Vagina (tissue), 2 donors: ENCODE measurements at places on chromosomes 3 and 15. TPM values are rescaled to one million over a fixed set of nuclear protein-coding genes. Genes with fewer than 3 reads are reported as not detected.

DNA sequence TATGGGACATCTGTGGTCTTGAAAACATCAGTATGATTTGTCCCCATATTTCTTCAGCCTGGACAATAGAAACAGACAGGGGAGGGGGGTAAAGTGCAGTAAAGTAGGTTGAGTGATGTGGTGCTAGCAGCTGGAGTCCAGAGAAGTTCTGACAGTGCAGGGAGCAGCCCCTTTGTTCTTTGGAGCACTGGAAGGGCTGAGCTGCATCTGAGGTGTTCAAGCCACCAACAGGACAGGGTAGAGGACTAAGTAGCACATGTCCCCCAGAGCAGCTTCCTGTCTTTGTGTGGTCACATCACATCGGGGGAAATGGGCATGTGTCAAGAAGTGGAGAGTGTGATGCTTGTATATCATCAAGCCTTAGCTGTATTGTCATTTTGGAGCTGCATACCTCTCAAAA, 12.1 kb downstream of the MRPS22 start:
- H3K36me3 ChIP-seq: peaks cover under 1% of the 10 kb centered on the region
- no peak for DNase-seq
- no peak overlapping the region for H3K27ac ChIP-seq
- peaks cover 16% of the 10 kb centered on the region for H3K4me1 ChIP-seq
- H3K4me3 ChIP-seq: no peak overlapping the region

DNA sequence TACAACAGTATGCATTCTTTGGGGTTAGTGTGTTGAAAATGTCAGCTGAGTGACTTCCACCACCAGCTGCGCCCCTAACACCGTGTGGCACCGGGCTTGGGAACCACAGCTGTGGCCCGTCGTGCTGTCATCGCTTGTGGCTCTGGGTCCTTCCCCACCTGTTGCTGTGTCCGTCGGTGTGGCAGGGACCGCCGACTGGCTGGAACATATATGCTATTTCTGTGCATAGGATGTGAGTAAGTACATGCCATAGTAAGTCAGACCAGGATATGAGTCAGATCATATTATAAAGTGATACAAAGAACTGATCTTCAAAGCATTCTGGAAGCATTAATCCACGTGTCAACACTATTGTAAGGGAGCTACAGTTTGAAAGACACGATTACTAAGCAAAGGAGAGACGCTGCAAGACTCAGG, 31.9 kb downstream of the EHD4 start:
- no peak overlapping the region for H3K27ac ChIP-seq
- H3K36me3 ChIP-seq: no peaks in the 10 kb centered on the region
- peaks cover 53% of the 10 kb centered on the region for H3K4me1 ChIP-seq
- H3K4me3 ChIP-seq: no peak overlapping the region

- no peaks in the 10 kb centered on the region for H3K4me1 ChIP-seq
- no peak overlapping the region for H3K27ac ChIP-seq
- H3K4me3 ChIP-seq: no peak overlapping the region
- H3K36me3 ChIP-seq: no peaks in the 10 kb centered on the region
- H3K27me3 ChIP-seq: no peaks in the 10 kb centered on the region
Measured at GRCh38 chr3:191175102-191175501, 23.9 kb upstream of the OSTN start.

RIOX2 gene
- 33.4 TPM for total RNA-seq

DNA sequence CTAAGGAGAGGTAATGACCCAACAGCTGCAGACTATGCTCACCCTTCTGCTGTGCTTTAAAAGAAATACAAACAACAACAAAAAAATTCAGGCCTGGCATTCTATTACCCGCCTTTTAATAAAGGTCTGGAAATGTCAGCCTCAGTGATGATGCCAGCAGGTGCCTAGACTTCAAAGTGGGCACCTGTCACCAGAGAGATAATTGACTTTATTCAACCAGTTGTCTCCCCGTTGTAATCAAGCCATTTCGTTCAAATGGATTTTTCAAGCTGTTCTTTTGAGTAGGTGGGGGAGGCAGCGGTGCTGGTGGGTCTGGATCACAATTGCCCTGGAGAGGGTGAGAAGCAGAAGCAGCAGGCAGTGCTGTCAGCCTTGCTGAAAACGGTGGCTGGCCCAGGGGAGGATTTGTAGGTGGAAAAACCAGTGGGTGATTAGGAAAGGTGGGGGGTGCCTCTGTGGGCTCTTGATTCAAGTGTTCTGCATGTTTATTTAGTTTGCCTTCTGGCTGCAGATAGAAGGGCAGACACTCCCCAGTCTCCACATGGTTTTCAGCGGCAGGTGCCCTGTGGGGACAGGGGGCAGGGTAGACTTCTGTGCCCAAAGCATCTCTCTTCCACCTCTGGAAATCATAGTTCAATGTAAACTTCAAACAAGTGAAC, 300.2 kb upstream of the SLCO3A1 start:
- DNase-seq: no peak
- H3K36me3 ChIP-seq: no peaks in the 10 kb centered on the region
- no peaks in the 10 kb centered on the region for H3K4me1 ChIP-seq
- H3K27me3 ChIP-seq: no peaks in the 10 kb centered on the region

DNA sequence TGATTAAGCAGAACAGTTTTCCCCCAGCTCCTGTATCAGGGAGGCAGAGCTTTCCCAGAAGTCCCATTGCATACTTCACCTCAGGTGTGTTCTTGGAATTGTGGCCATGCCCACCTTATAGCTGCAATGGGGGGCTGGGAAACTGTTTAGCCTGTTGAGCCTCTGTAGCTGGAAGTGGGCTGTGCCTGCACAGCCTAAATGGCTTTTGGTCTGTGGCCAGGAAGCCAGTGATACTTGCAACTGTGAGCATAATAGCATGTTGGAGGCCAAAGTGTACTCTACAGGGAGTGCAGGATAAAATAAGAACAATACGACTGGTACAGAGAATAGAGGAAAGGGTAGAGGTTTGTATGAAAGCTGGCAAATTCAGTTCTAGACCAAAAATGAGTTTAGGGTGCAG, 248.5 kb downstream of the PTPRG start:
- no peaks in the 10 kb centered on the region for H3K27me3 ChIP-seq
- H3K4me3 ChIP-seq: no peak overlapping the region

- no peak for DNase-seq
- no peaks in the 10 kb centered on the region for H3K36me3 ChIP-seq
- H3K27me3 ChIP-seq: no peaks in the 10 kb centered on the region
- H3K4me3 ChIP-seq: no peak overlapping the region
- peaks cover 19% of the 10 kb centered on the region for H3K4me1 ChIP-seq
Measured at GRCh38 chr15:57948351-57949289, 116.9 kb downstream of the ALDH1A2 start.

- no peak overlapping the region for H3K27ac ChIP-seq
- DNase-seq: no peak
- no peaks in the 10 kb centered on the region for H3K4me1 ChIP-seq
- H3K36me3 ChIP-seq: no peaks in the 10 kb centered on the region
Measured at GRCh38 chr3:42829083-42829627, 19.9 kb downstream of the ACKR2 start.

DNA sequence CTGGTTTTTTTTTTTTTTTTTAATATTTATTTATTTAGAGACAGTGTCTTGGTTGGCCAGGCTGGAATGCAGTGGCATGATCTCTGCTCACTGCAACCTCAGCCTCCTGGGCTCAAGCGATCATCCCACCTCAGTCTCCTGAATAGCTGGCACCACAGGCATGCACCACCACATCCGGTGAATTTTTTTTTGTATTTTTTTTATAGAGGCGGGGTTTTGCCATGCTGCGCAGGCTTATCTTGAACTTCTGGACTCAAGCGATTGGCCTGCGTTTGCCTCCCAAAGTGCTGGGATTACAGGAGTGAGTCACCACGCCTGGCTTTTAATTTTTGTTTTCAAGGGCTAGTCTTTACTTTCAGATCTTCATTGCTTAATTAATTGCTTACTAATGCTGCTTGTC, 13.1 kb downstream of the PCCB start:
- H3K4me3 ChIP-seq: no peak overlapping the region
- peaks cover 20% of the 10 kb centered on the region for H3K36me3 ChIP-seq
- no peaks in the 10 kb centered on the region for H3K27me3 ChIP-seq
- H3K27ac ChIP-seq: no peak overlapping the region
- DNase-seq: peak; percentile 2
- no peaks in the 10 kb centered on the region for H3K4me1 ChIP-seq

ARGFX gene
- not detected for total RNA-seq

GRCh38 chr3:112685420-112685819, 44.5 kb upstream of the CCDC80 start:
- H3K4me3 ChIP-seq: no peak overlapping the region
- no peaks in the 10 kb centered on the region for H3K27me3 ChIP-seq
- peaks cover 19% of the 10 kb centered on the region for H3K4me1 ChIP-seq
- no peak overlapping the region for H3K27ac ChIP-seq

FAH gene
- 27.3 TPM for total RNA-seq

DNA sequence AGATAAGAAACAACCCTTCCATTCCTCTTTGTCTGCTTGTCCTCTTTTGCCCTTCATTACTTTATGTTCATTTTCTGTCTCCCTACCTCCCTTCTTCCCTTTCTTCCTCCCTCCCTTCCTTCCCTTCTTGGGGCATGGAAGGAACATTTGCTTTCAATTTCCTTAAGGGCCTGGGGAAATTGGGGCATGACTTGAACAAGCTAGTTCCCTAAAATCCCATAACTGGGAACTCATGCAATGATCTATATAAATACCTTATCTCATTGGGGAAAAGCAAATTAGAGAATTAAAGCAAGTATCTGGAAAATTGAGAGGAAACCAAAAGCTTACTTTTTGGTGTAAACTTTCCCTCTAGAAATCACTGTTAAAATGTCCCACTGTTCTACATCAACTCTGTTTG, 35.7 kb downstream of the BOC start:
- no peaks in the 10 kb centered on the region for H3K27me3 ChIP-seq
- no peak for DNase-seq
- peaks cover 25% of the 10 kb centered on the region for H3K36me3 ChIP-seq
- H3K4me3 ChIP-seq: no peak overlapping the region
- peak overlapping the region; percentile 77 for H3K27ac ChIP-seq
- peaks cover 61% of the 10 kb centered on the region for H3K4me1 ChIP-seq

- no peak overlapping the region for H3K27ac ChIP-seq
- no peaks in the 10 kb centered on the region for H3K27me3 ChIP-seq
- no peak overlapping the region for H3K4me3 ChIP-seq
Measured at GRCh38 chr3:46922871-46923558, 45.5 kb downstream of the PTH1R start.

DNA sequence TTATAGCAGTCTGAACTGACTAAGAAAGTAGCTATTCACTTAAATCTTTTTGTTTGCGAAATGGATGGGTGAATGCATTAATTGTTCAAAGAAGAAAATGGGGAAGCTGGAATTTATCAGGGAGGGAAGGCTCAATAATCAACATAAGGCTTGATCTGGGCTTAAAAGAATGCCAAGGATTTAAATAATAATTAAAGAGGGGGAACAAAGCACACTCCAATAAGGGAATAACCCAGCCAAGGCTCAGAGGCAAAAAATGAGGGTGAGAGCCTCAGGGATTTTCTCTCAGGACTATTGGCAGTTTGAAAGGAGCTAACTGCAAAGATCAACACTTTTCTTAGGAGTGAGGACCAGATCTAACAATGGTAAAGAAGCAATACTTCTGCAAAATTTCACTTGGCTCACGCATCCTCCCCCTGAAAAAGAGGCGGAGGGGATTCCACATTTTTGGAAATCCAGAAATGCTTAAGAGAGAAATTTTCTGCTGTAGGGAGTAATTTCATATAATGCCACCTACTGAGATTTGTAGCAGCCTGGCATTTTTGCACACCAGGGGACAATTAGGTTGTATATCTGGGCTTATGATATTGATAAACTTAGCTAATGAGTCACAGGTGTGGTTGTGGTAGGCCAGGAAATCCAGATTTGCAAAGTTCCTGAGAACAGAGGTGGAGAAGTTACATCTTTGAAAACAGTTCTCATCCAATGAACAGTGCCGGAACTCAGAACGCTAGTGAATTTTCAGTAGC, 405.1 kb downstream of the TUSC7 start:
- DNase-seq: no peak
- H3K27ac ChIP-seq: no peak overlapping the region
- no peak overlapping the region for H3K4me3 ChIP-seq
- H3K36me3 ChIP-seq: no peaks in the 10 kb centered on the region

- H3K27me3 ChIP-seq: no peaks in the 10 kb centered on the region
- no peaks in the 10 kb centered on the region for H3K4me1 ChIP-seq
- H3K27ac ChIP-seq: no peak overlapping the region
- no peak for DNase-seq
- no peak overlapping the region for H3K4me3 ChIP-seq
Measured at GRCh38 chr15:98935736-98936135, 71.9 kb downstream of the PGPEP1L start.

C3orf85 gene
- total RNA-seq: not detected

DNA sequence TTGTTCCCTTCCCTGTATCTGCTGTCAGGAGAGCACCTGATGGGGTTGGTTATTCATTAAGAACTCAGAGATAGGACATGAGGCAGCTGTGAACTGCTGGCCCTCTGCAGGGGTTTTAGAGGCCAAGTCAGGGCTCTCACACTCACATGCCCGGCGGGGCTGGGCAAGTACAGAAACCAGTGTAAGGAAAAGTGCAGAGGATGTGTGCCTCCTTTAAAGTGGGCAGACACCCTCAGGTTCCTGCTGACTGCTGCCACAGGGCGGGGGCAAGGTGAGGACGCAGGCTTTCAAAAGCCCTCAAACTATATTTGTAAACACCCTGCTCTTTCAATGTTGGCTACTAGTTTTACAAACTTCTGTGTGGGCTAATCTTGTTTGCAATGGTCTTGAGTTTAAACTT, 22.4 kb downstream of the CXCR6 start:
- H3K27ac ChIP-seq: peak overlapping the region; percentile 31
- peaks cover 23% of the 10 kb centered on the region for H3K4me1 ChIP-seq
- no peaks in the 10 kb centered on the region for H3K27me3 ChIP-seq
- no peak for DNase-seq
- no peak overlapping the region for H3K4me3 ChIP-seq

DNA sequence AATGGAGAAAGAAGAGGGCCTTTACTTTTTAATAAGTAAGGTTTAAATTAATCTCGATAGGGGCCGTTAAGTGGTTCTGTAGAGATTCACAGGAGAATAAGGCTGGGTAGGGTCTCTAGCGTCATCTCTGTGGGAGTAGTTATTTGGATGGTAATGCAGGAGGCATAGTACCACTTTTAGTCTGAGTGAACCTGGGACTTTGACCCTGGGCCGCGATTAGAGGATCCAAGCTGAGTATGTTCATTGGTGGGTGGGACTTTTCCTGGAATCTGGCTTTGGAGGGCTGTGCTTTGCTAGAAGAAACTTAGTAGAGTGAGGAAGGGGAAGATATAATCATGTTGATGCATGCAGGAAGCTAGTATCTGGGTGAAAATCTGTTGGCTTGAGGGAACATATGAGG, 4.0 kb downstream of the LPP start:
- no peaks in the 10 kb centered on the region for H3K36me3 ChIP-seq
- H3K27ac ChIP-seq: no peak overlapping the region
- peaks cover 55% of the 10 kb centered on the region for H3K4me1 ChIP-seq
- H3K4me3 ChIP-seq: no peak overlapping the region

GRCh38 chr3:17059989-17060550, 175.3 kb downstream of the PLCL2 start:
- H3K36me3 ChIP-seq: no peaks in the 10 kb centered on the region
- no peaks in the 10 kb centered on the region for H3K4me1 ChIP-seq
- DNase-seq: no peak
- no peak overlapping the region for H3K4me3 ChIP-seq
- H3K27me3 ChIP-seq: no peaks in the 10 kb centered on the region
- H3K27ac ChIP-seq: no peak overlapping the region
